ENCODE measurements at places on chromosomes 4 and X.

GRCh38 chr4:96736352-96736889 is 896.5 kb downstream of the PDHA2 start:
- no peak for DNase-seq

DNA sequence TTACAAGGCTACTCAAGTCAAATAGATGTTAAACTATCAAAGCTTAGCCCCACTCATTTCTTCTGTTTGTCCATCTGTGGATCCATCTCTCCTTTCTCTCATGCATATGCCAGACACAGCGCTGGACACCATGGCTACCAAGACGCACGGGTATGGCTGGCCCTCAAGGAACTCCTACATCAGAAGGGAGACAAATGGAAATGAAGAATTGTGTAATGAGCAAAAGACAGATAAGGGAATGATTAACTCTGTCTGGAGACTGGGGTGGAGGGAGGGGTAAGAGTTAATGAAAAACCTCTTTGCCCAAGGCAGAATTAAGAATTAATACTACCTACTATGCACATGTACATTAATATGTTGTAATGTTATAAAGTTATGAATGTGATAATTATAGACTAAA is 88.1 kb downstream of the MGST2 start:
- DNase-seq = no peak

DNA sequence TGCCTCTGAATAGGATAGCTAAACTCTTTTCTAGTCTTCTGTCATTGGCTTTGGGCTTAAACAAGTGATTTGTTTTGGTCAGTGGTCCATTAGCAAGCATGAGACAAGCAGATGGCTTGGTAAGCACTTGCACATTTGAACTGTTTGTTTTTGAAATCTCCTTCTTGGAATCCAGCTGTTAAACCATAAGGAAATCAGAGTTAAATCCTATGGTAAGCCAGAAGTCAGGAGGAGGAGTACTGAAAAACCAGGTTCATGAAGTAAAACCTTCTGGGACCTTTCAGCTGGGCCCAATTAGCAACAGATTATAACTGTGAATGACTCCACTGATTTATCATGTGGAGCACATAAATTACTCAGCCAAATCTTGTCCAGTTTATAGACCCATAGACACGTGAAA is 1042.5 kb upstream of the PABPC4L start:
- DNase-seq = no peak

GRCh38 chr4:8105306-8106100 is 53.1 kb downstream of the ABLIM2 start:
- no peak for DNase-seq

DNA sequence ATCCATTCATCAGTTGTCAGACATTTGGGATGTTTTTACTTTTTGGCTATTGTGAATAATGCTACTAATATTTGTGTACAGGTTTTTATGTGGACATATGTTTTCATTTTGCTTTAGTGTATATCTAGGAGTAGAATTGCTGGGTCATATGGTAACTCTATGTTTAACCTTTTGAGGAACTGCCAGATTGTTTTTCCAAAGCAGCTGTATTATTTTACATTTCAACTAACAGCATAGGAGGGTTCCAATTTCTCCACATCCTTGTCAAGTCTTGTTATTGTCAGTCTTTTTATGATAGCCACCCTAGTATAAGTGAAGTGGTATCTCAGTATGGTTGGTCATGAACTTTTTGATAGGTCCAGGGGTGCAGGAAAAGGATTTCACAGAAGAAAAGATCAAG is 114.5 kb upstream of the FAM9C start:
- no peak for DNase-seq
